Stimulated activated CD8-positive, alpha-beta memory T cell treated with anti-CD3 and anti-CD28 coated beads, Interleukin-15, amount 100 ng/mL, for 24 hours (primary cell): ENCODE measurements at places on chromosomes 5 and 9.

DNA sequence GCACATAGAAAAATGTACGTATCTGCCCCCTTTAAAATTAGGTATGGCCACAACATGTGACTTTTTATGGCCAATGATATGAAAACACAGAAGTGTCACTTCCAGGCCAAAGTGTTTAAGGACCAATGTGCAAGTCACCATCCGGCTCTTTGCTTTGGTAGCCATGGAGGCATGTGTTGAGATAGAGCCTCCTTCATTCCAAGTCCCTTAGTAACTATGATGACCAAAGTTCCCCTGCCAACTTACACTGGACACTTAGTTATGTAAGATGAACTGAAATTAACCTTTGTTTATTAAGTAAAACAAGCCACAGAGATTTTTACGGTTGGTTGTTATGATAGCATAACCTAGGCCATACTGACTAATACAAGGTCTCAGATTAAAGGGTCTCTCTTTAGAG is 51.0 kb downstream of the FBN2 start:
- no peak for DNase-seq

DNA sequence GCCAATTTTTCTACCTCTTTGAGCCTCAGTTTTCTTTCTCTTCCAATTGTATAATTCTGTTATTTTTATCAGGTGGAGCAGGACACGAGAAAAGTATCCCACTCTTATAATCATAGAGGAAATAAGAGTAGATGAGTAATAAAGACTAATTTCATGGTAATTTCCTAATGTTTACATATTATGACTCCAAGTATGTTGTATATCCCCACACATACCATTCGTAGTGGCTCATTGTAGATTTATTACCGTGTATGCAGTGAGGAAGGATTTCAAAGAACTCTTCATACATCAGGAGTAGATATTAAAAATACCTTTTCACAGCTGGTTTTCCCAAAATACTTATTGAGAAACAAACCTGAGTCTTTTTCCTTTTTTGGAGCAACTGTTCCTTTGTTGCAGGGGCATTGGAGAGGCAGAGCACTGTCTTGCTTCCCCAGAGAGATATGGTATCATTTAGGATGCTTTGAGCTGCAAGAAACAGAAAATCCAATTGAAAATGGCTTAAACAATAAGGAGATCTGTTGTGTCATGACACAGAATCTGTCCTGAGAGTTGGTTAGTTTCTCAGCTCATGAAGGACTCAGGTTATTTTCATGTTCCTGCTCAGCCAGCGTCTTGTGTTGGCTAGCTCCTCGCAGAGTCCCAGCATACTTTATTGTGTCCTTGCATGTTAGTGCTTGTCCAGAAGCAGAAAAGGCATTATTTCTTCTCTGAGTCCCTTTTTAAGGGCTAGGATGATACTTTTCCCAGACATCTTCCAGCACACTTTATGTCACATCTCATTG is 291.2 kb downstream of the ARHGAP26 start:
- DNase-seq = no peak

- no peak for DNase-seq
Observed at GRCh38 chr9:28409919-28410318, 836.6 kb upstream of the C9orf72 start.

DNA sequence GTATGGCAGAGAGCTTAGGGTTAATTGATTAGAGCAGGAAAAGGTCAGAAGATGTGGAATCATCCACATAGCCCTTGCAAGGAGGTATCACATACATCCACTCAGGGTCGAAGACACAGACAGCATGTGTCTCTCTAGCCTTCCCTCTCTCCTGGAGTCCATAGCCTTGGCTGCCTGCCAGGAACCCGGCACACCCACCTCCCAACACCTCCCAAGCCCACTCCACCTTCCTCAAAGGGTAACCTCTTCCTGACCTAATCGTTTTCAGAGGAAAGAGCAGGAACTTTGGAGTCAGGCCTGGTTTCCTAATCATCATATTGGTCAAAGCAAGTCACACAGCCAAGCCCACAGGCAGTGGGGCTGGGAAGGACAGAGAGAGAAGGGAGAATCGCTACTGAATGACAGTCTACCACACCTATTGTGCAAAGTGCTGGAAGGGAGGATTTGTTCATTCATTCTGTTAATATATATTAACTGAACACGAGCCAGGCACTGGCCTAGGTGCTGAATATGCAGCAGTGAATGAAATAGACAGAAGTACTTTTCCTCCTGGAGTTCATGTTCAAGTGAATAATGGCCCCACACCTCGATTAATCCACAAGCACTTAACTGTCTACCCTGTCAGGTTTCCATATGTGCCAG is 107.8 kb downstream of the KCNIP1 start:
- no peak for DNase-seq

GRCh38 chr5:134833340-134834032 is 12.3 kb upstream of the C5orf24 start:
- no peak for DNase-seq

DNA sequence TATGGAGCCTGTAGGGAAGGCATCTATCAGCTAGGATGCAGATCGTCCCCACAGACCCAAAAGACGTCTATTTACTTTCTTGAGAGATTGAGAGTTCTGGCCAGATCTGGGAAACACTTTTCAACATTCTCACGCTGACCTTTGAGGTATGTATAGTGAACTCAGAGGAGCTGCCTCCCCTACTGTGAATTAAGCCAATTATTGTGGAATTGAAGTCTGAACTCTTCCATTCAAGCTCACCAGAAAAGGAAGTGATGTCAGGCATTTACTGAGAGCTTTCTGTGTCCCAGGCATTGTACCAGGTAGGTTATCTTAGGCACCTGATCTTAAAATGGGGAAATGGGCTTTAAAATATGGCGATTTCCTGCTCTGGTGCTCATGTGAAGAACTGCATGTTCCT is 136.5 kb downstream of the SV2C start:
- DNase-seq = no peak

GRCh38 chr5:40521925-40522324 is 157.8 kb upstream of the PTGER4 start:
- no peak for DNase-seq

- DNase-seq = no peak
Observed at GRCh38 chr5:36875051-36875789, 1.3 kb upstream of the NIPBL start.

DNA sequence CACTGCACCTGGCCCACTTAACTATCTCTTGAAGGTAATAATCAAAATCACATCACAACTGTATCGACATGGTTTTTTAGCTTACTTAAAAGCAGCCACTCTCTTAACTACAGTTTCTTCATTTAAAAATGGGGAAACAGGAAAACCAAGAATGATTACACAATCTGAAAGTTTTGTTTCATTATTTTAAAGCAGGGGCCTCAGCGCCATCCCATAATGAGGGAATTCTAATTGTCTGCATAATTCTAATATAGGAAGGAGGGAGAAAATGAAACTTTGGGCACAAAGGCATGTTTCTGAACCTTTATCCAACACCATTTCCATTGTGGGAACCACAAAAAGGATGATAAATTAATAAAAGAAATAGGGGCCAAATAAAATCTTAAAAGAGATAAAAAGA is 7.6 kb downstream of the HACD4 start:
- DNase-seq = no peak
